ENCODE measurements at places on chromosomes 2 and 18.

DNA sequence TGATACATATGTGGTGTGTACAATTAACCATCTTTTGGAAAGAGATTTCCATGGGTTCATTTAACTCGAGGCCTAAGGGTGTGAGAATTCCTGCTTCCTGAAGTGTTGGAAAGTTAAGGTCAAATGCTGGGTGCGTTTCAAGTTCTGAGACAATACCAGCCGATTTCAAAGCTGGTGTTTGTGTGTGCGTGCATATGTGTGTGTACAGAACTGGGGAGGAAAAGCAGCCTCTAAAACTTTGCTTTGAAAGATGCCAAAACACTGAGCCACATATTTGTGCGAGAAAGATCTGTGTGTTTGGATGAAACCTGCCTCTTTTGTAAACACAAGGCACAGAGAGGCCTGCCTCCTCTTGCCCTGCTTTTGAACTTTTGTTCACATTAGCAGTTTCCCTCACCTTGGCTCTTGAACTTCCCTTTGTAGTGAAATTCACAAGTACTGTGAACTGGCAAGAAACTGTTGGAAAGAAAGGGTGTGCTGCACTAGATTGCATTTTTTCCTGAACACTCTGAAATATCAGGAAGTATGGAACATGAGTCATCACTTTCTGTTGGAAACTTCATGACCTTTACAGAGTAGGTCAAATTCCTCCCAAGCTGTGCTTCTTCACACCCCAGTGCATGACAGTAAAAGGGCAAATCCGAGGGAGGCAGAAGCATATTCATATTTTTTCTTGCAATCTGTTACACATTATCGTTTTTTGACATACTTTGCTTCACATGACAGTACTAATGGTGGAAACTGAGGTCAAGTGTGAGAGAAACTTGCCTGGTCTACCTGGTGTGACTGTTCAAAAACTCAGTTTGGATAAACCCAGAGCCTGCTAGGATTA is 20.0 kb upstream of the CAVIN2 start:
- DNase-seq = no peak

- no peak for DNase-seq
Measured at GRCh38 chr2:155703917-155704316, 628.6 kb downstream of the NR4A2 start.

GRCh38 chr2:112345030-112346027 is 69.9 kb downstream of the ZC3H6 start:
- no peak for DNase-seq

GRCh38 chr2:240127911-240128607 is 8.0 kb downstream of the COPS9 start:
- DNase-seq = no peak

GRCh38 chr2:6442252-6442985 is 423.3 kb downstream of the CMPK2 start:
- DNase-seq = no peak

GRCh38 chr2:173657996-173658717 is 303.5 kb downstream of the CDCA7 start:
- no peak for DNase-seq

DNA sequence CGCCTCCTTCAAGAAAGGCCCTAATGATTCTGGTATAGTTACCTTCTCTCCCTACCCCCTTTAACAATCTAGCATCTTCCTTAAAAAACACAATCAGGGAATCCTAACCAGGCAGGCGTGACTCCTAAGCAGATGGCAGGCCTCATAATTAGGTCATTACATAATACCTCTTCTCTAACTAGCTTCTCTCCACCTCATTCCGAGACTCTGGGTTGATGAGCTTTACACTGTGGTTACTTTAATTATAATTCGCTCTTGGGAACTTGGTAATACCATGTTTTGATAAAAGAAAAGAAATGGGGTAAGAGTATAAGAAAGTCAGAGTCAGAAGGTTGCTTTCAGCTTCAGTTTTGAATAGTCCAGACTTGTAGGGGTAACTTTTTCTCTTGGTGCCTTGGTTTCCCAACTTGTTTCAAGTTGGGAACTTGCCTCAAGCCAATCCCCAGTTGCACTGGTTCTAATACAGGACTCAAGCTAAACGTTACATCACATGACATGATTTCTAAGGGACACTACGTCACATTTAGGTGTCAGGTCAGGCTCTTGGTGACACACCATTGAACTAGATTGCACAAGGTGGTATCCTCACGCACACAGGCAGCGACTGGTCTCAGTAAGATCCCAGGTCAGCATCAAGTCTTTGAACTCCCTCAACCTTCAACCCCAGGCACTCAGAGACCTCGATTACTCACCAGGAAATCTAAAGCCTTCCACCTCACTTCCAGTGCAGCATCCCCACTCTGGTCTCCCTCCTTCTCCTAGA is 59.2 kb downstream of the AAK1 start:
- no peak for DNase-seq

GRCh38 chr18:3874125-3874524 is 424.2 kb downstream of the TGIF1 start:
- no peak for DNase-seq

DNA sequence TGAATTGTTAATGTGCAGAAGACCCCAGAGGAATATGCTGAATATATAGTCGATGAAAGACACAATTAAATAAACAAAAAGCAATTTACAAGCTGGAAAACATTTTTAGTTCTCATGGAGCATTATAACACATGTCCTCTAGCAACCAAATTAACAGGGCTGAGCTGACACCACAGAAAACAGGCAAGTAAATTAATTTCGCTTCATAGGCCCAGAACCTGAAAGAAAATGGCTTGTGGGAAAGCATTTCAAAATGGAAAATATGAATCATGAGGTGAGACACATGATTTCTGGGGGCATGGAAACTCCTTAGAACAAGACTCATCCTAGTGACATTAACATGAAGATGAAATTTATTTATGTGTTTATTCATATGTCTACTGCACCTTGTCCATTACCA is 25.0 kb upstream of the RNF152 start:
- DNase-seq = no peak

DNA sequence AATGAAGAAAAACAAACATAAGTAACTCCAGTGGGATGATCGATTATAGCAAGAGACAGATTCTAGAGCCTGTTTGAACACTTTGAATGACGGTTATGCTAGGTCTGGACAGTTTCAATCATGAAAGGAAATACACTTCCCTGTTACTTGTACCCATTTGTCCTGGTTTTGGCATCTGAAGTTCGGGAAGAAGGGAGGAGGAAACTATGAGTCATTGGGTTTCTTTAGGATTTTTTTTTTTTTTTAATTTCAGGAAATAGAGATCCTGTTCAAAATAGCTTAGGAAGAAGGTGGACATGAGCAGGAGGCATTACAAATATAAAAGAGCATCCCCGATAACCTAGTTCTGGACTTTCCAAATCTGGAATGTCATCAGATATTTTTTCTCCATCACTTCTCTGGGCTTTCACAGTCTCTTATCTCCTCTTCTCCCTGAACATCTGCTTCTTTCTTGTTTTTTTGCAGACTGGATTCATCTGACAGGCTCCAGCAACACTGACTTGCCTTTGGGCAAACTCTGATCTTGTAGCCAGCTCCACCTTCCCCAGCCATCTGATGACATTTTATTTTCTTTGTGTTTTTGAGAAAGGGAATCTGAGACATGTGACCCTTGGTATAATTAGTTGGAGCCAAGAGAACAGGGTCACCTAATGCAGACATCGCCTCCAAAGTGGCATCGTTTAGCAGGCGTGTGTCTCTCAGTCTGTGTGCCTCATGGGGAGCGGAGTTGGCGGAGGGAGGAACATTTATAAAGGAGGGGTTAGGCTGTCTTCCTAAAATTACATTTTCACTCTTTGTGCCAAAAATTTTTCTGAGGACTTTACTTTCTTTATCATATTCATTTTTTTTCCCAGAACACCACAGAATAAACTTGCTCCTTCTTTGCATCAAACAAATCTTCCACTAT is 195.3 kb upstream of the EPHA4 start:
- no peak for DNase-seq

DNA sequence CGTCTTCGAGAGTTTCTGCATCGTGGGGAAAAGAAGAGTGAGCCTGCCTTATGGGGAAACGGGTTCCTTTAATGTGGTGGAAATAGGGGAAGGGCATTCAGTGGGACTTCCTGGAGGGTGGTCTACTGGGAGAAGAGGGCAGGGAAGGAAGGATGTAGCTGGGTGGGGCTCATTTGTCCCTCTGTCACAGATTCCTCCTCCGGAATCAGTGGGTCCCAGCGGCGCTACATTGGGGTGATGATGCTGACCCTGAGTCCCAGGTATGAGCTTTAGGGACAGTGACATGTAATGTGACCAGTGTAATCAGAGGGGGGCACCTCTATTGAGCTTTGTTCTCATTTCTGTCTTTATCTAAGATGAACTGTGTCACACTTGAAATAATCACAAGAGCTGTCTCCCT is 1.9 kb downstream of the HTRA2 start:
- no peak for DNase-seq

GRCh38 chr2:23607925-23608324 is 222.9 kb downstream of the KLHL29 start:
- no peak for DNase-seq

- no peak for DNase-seq
Measured at GRCh38 chr2:105886687-105887086, 142.0 kb downstream of the NCK2 start.

DNA sequence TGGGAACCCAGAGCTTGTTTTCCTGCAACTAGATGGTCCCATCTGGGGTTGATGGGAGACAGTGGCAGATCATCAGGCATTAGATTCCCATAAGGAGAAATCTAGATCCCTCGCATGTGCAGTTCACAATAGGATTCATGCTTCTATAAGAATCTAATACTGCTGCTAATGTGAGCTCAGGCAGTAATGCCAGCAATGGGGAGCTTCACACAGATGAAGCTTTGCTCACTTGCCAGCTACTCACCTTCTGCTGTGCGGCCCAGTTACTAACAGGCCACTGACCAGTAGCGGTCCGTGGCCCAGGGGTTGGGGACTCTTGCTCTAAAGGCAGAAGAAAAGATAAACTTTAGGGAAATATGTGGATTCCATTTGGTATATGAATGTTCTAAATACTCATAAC is 192.9 kb downstream of the AFF3 start:
- no peak for DNase-seq

GRCh38 chr2:237051861-237052260 is 33.8 kb upstream of the COPS8 start:
- no peak for DNase-seq

GRCh38 chr2:176200971-176201370 is 12.5 kb downstream of the HOXD1 start:
- no peak for DNase-seq

- DNase-seq = no peak
Measured at GRCh38 chr2:120219291-120219690, 3.9 kb downstream of the TMEM185B start.
